Thoracic aorta (tissue), 2 donors: ENCODE measurements at places on chromosomes 3 and 15. TPM values are rescaled to one million over a fixed set of nuclear protein-coding genes. Genes with fewer than 3 reads are reported as not detected.

Gene HGD
- total RNA-seq, result not detected

Gene GUCA1C
- not detected for total RNA-seq

Gene CPLX3
- not detected for total RNA-seq

Gene AADAC
- total RNA-seq, result not detected

Gene ZNF620
- 3.1 TPM for total RNA-seq

Gene MCTP2
- 15.7 TPM for total RNA-seq

Gene GOLGA6L7
- not detected for total RNA-seq

DNA sequence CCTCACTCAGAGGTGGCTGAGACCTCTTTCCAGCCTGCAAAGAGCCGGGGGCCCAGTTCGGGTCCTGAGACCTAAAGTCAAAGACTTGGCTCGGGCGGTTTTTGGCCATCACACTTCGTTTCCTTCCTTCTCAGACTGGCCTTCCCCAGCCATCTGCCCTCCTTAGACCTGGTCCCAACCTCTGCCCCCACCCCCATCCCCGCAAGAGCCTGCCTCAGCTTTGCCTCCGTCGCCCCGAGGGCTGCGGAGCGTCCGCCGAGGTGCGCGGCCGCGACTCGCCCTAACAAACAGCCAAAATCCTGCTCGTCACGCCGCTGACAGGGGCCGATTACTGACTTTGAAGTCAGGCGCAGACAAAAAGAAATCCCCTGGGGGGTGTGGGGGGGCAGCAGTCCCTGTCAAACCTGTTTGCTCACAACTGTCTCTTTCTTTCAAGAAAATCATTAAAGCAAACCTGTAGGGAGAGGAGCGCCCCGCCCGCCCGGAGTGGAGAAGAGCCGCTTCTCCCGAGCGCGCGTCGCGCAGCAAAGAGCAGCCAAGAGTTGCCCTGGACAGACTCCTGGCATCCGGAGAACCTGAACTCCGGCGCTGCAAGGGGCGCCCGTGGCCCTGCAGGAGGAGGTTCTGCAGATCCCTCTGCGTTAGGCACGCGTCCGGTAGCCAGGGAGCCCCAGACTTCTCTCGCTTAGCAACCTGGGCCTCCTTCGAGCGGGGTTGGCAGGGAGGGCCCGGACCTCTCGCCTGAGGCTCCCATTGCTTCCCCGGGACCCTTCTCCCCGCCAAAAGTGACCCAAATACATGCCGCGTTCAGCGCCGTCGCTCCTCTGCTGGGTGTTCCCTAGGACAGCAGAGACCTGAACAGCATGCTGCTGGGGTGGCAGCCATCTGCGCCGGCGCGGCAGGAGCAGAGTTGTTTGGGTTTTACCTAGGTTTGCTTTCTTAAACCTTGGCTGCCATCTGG, 4.5 kb downstream of the SOX14 start:
- DNase-seq, result no peak
- no peak overlapping the region for H3K27ac ChIP-seq
- H3K4me1 ChIP-seq, result peaks cover 50% of the 10 kb centered on the region
- H3K36me3 ChIP-seq, result no peaks in the 10 kb centered on the region

DNA sequence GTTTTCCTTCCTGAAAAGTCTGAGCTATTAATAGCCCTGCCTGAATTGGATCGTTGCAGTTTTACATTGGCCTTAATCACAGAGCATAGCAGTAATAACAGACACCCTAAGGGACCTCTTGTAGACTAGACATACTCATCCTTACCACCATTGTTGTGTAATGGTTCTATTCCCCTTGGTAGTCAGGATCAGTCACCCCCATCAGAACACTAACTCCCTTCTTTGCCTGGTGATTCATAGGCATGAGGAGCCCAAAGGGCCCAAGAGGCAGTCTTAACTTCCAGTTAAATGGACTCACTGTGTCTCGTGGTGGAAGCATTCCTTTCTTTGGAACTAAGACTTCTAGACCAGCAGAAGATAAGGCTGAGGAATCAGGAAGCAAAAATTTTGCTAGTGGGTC, 20.2 kb downstream of the CGGBP1 start:
- H3K4me1 ChIP-seq, result no peaks in the 10 kb centered on the region
- no peaks in the 10 kb centered on the region for H3K27me3 ChIP-seq
- no peaks in the 10 kb centered on the region for H3K36me3 ChIP-seq

GRCh38 chr3:150545419-150546225, 674 bp downstream of the SERP1 start:
- H3K36me3 ChIP-seq, result peaks cover 8% of the 10 kb centered on the region
- peak overlapping the region; percentile 100 for H3K27ac ChIP-seq
- H3K27me3 ChIP-seq, result no peaks in the 10 kb centered on the region
- DNase-seq, result peak; percentile 9
- peaks cover 37% of the 10 kb centered on the region for H3K4me1 ChIP-seq
- peak overlapping the region; percentile 98 for H3K4me3 ChIP-seq

DNA sequence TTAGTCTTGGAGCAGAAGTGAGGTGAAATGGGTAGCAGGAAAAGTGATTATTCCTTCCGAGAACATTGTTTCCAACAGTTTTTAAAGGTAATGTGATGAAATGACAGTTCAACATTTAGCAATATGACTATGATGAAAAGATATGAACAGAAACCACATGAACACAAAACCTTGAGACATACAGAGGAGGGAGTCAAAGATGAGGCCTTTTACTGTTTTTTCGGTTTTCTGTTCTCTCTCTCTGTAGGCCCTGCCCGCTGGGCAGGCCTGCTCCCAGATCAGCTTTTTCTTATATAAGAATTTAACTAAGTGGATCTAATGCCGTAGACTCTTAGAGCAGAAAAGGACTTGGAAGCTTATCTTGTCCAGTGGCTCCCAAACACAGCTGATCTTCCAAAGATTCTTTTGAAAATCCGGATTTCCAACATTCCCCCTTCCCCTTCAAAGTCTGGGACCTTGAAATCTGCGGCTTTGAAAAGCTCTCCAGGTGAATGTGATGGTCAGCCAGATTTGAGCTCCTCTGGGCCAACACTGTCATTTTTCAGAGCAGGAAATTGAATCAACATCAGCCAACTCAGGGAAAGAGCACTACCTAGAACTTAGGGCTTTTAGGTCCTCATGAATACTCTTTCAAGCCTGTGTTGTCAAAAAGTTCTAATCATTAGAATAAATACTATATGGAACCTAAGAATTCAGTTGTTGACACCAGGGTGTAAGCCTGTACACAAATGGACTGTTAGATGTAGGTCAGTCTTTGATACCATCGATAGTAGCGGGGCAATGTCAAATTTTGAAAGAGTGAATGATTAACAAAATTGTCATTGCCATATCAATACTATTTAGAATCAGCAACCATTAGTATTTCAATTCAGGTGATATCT, 372.7 kb downstream of the SHQ1 start:
- no peak for DNase-seq
- no peak overlapping the region for H3K27ac ChIP-seq
- no peak overlapping the region for H3K4me3 ChIP-seq
- no peaks in the 10 kb centered on the region for H3K4me1 ChIP-seq

DNA sequence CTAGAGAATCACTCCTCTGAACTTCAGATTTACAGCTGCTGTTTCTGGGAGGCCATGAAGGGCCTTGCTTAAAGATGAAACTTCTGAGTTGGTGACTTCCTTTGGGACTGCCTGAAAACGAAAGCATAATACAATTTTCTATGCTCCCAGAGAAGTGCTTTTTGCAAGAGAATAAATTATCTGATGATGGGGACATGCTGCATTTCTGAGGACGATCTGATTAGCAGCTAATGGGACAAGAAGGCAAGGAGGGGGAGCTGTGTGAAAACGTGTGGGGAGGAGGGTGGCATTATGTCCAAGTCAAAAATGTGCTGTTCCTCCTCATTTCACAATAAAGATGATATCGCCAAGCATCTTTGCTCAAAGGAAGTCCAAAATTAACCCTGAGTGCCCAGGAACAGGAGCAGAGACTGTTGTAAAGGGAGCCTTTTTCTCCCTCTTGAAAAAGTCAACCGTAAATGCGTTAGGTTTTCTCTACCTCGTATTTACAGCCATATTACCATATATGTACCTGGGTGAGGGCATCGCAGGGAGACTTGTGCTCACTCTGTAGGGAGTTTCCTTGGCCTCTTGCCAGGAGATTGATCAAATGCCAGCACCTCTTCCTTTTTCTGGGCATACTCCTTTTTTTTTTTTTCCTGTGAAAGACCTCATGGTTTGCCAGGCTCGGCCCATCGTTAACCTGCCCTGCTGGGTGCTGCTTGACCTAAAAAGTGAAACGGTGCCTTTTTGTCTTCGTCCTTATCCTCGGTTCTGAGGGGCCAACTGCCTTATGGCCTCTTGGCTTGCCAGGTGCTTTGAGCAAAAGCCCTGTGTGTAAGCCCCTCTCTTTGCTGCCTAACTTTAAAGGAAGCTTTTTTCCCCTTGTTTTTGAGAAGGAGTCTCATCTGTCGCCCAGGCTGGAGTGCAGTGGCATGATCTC, 11.5 kb downstream of the ITPR1 start:
- H3K36me3 ChIP-seq, result peaks cover 8% of the 10 kb centered on the region
- H3K4me3 ChIP-seq, result peak overlapping the region; percentile 51
- H3K27ac ChIP-seq, result peak overlapping the region; percentile 88
- no peaks in the 10 kb centered on the region for H3K27me3 ChIP-seq
- no peak for DNase-seq
- H3K4me1 ChIP-seq, result peaks cover 29% of the 10 kb centered on the region

DNA sequence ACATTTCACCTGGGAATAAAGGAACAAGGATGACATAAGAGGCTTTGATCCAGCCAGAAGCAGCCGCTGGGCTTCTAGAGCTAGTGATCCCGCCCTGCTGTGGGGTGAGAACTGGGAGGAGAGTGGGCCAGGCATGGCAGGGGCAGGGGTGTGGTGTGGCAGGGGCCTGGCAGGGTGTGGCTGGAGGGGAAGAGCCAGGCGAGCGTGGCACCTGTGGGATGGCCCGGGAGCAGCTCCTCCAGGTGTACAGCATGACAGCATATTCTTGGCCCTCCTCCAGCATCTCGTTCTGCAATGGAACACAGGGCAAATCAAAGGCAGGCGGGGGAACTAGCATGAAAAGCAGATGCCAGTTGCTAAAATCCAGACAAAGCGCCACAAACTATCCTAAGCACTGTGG, 35.5 kb downstream of the CYFIP1 start:
- H3K4me1 ChIP-seq, result peaks cover 23% of the 10 kb centered on the region
- peaks cover 30% of the 10 kb centered on the region for H3K36me3 ChIP-seq

DNA sequence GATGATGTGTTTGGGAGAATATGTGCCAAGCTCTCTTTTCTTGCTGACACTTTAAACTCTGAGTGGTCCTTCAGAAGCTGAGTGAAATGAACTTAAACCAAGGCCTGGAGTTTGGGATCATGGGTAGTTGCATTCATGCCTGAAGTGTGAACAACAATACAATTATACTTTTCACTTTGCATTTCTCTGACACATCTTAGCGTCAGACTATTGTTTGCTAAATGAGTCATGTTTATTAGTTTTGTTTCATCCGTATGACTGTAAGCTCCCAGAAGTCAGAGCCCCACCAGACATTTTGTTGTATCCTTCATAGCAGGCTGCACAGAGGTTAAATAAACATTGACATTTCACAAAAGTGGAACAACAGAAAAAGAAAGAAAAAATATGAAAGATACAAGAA, 542.6 kb downstream of the TUSC7 start:
- no peak for DNase-seq
- H3K27me3 ChIP-seq, result no peaks in the 10 kb centered on the region
- H3K36me3 ChIP-seq, result no peaks in the 10 kb centered on the region

DNA sequence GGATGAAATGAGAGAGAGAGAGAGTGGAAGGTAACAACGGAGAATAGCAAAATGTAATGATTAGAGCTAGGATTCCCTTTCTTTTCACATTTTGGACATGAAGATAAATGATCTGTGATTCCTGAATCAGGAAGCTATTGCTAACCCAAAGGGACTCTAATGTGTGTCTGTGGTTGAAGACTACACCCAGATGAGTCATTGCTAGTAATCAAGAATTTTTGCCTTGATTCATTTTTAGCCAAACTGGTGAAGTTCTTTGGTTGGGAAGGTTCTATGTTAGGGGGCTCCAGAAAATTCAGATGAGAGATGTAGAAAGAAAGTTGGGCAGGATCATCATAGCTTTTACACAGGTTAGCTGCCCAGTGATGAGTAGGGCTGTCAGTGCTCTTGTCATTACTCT, 116.4 kb downstream of the DUT start:
- H3K36me3 ChIP-seq, result peaks cover 21% of the 10 kb centered on the region
- H3K4me1 ChIP-seq, result peaks cover 3% of the 10 kb centered on the region
- H3K4me3 ChIP-seq, result no peak overlapping the region

GRCh38 chr3:156727519-156728205, 53.3 kb downstream of the TIPARP start:
- H3K27me3 ChIP-seq, result no peaks in the 10 kb centered on the region
- H3K4me1 ChIP-seq, result no peaks in the 10 kb centered on the region
- DNase-seq, result no peak
- no peaks in the 10 kb centered on the region for H3K36me3 ChIP-seq
- H3K27ac ChIP-seq, result no peak overlapping the region
- H3K4me3 ChIP-seq, result no peak overlapping the region

- H3K27ac ChIP-seq, result no peak within 1 kb of the TSS
- H3K4me3 ChIP-seq, result no peak within 1 kb of the TSS
- H3K27me3 ChIP-seq, result no peaks in the 10 kb centered on the region
- no peak for DNase-seq
Observed at GRCh38 chr3:114178770-114179368, at the start of gene DRD3. Gene DRD3, minus strand, starts transcription at chr3:114179052. Its CDS starts 7,060 bp downstream, at chr3:114171992.

DNA sequence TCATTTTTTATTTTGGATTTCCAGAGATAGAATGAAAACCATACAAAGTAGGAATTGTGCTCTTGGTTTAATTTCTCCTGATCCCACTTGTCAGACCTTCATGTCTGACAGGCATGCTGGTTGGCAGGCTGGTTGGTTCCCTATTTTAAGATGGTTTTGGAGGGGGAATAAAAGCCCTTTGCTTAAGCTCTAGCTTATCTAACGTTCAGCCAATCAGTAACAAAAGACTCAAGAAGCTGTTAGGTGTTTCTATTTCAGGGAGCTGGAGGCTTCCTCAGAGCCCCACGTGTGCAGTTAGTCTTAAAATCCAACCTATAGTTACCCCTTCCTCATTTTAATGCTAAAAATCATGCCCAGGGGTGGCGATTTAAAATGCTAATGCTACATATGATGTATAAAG, 40.5 kb upstream of the XIRP1 start:
- no peak overlapping the region for H3K27ac ChIP-seq
- DNase-seq, result no peak
- H3K4me3 ChIP-seq, result no peak overlapping the region
- H3K4me1 ChIP-seq, result no peaks in the 10 kb centered on the region
- no peaks in the 10 kb centered on the region for H3K27me3 ChIP-seq

DNA sequence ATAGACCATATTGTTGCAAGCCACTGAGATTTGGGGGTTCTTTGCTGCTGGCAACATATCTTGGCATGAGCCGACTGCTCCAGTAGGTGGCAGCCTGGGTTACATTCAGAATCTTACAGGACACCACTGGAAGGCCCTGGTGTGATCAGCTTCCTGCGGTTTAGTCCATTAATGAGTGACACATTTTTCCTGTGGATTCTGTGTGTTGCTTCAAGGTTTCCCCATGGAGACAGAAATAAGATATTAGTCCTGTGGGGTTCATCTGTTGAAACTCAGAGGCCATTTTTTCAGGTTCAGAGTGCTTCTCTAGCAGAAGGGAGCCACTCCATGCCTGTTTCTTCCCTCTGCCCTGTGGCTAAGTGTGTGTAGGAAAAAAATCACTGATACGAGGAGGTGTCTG, 116.2 kb downstream of the MFSD1 start:
- DNase-seq, result no peak
- no peaks in the 10 kb centered on the region for H3K36me3 ChIP-seq
- H3K27ac ChIP-seq, result no peak overlapping the region
- H3K27me3 ChIP-seq, result no peaks in the 10 kb centered on the region
- no peaks in the 10 kb centered on the region for H3K4me1 ChIP-seq
